ENCODE measurements at places on chromosomes 13 and 19. TPM values are rescaled to one million over a fixed set of nuclear protein-coding genes. Genes with fewer than 3 reads are reported as not detected.
A peak's percentile ranks its signal among the peaks of the same experiment; 100 is the strongest.

Gene SPACA4
- not detected for total RNA-seq

- DNase-seq: peak; percentile 60
Observed at GRCh38 chr19:50759886-50760285, 10.4 kb upstream of the GPR32 start.

DNA sequence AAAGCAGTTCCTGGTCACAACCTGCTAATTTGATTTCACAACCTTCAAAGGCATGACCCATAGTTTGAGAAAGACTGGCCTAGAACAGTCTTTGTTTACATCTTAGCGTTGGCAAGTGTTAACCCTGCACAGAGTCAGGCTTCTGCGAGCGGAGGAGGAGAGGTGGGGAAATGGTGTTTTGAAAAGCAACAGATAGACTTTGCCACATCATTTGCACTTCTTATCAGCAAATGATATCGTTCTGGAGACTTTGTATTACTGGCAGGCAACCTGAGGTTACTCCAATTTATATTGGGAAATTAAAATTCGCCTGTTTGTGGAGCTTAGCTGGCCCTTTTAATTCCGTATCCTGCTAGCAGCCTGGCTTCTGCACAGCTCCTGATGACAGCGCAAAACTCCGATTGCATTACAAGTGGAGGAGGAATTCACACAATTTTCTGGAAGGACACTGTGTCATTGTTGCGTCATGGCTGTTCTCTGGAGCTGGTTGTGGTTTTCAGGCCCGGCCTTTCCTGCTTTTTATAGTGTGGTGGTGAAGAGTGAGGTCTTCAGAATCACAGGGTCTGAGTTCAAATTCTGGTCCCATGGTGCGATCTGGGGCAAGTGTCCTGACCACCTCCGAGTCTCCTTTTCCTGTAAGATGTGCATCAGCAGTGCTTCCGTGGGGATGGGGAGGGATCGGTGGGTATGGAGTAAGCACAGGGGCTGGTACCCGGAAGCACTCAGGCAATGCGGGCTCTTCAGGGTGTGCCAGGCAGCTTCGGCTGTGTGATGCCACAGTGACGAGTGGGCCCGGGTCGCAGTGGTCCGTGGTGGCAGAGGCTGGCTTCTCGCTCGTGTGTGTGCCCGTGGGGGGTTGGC, 49.1 kb upstream of the EHD2 start:
- peak; percentile 85 for DNase-seq

DNA sequence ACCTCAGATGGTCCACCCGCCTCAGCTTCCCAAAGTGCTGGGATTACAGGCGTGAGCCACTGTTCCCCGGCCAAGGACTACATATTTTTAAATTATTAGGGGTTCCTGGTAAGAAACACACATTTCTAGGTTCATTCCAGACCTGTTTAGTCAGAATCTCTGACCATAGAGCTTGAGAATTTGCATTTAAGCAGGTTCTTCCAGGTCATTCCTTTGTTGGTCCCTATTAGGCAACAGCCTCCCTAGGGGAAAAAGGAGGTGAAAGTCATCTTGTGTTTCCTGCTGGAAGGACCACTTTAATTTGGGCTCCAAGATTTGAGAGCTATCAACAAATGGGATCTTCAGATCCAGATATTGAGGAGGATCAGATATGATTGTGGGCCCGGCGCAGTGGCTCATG, 16.3 kb downstream of the S1PR2 start:
- DNase-seq: no peak

Gene SPIB
- not detected for total RNA-seq

Gene FUT2
- total RNA-seq: not detected

Gene SYCN
- not detected for total RNA-seq

GRCh38 chr19:19077103-19077502, 13.3 kb downstream of the SLC25A42 start:
- DNase-seq: no peak

Gene EFNA2
- total RNA-seq: 0.37 TPM

GRCh38 chr19:18589380-18590272, 1.0 kb downstream of the REX1BD start:
- peak; percentile 78 for DNase-seq

Gene NUP58
- 85.9 TPM for total RNA-seq

Gene METTL21C
- not detected for total RNA-seq

Gene FGF21
- not detected for total RNA-seq

DNA sequence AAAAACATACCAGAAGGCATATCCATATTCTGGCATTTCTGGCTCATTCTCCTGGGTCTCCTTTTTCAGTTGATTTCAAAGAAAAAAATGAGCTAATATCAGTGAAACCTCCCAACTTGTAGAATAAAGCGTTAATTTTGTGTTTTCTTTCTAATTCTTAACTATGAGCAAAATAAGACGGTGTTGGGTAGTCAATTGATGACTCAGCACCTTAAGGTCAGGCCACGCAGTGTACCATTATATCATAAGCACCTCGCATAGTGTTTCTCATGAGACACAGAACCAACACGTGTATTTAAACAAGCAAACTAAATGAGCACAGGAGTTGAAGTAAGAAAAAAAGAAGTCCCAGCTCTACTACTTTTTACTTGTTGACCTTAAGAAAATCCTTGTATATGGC, 174.9 kb downstream of the OXGR1 start:
- no peak for DNase-seq
